ENCODE measurements at places on chromosomes 4 and X. TPM values are rescaled to one million over a fixed set of nuclear protein-coding genes. Genes with fewer than 3 reads are reported as not detected.
A peak's percentile ranks its signal among the peaks of the same experiment; 100 is the strongest.

The ADH7 gene
- total RNA-seq: not detected

The KLKB1 gene
- not detected for total RNA-seq

The STIM2 gene
- total RNA-seq: 14.3 TPM

The FANCB gene
- total RNA-seq: 2.9 TPM

DNA sequence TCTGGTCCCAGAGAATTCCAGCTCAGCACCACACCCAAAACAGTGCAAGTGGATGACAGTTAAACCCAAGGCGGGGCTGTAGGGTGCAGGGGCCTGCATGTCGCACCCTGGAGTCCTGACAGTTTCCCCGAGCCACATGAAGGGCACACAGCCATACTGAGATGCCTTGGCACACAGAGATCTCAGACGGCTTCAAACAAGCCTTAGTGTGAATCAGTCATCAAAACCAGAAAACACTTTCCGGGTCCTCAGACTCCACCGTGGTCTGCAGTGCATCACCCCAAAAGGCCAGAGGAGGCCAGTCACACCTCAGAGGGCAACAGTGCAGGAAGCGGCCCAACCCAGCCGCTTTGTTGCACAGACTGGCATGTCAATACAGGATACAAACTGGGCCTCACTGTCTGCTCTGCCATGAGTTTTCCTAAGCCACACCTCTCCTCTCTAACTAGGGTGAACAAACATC, 64.6 kb upstream of the ENPP6 start:
- H3K27ac ChIP-seq: no peak overlapping the region
- no peaks in the 10 kb centered on the region for H3K27me3 ChIP-seq
- no peaks in the 10 kb centered on the region for H3K4me1 ChIP-seq
- DNase-seq: no peak

- DNase-seq: no peak
- H3K27ac ChIP-seq: no peak overlapping the region
- peaks cover 10% of the 10 kb centered on the region for H3K4me1 ChIP-seq
- peaks cover 3% of the 10 kb centered on the region for H3K36me3 ChIP-seq
- H3K27me3 ChIP-seq: peaks cover 13% of the 10 kb centered on the region
These were observed 21.6 kb upstream of the STIM2 start for GRCh38 chr4:26839016-26839415.

- H3K4me1 ChIP-seq: peaks cover 21% of the 10 kb centered on the region
- no peak overlapping the region for H3K4me3 ChIP-seq
- no peak for DNase-seq
- no peak overlapping the region for H3K27ac ChIP-seq
- no peaks in the 10 kb centered on the region for H3K36me3 ChIP-seq
- H3K27me3 ChIP-seq: peaks cover 28% of the 10 kb centered on the region
These were observed 234.7 kb downstream of the DKK2 start for GRCh38 chr4:106801386-106801785.

DNA sequence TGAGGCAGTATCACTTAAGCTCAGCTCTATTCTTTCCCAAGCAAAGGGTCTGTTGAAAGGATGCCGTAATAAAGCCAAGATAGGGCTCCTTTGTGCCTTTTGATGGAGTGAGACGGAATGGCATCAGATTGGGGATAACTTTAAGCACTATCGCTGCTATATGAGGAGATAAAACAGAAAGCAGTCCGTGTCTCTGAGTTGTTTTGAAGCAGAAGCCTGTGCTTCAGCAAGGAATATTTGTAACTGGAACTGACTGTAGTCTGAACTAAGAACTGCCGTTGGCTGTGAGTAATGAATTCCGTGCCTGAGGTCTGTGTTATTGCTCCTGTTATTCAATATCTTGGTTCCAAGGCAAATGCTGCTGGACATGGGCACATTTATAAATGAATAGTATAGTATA, 297.4 kb downstream of the ANKRD50 start:
- H3K4me3 ChIP-seq: peak overlapping the region; percentile 36
- H3K36me3 ChIP-seq: no peaks in the 10 kb centered on the region
- DNase-seq: no peak
- peaks cover 41% of the 10 kb centered on the region for H3K4me1 ChIP-seq

GRCh38 chr4:156280686-156281085, 327.0 kb upstream of the CTSO start:
- H3K4me1 ChIP-seq: no peaks in the 10 kb centered on the region
- H3K27ac ChIP-seq: no peak overlapping the region
- no peaks in the 10 kb centered on the region for H3K27me3 ChIP-seq
- DNase-seq: no peak

GRCh38 chrX:118839334-118839958, 15.8 kb downstream of the ZCCHC12 start:
- no peaks in the 10 kb centered on the region for H3K36me3 ChIP-seq
- no peaks in the 10 kb centered on the region for H3K4me1 ChIP-seq
- peaks cover 5% of the 10 kb centered on the region for H3K27me3 ChIP-seq

DNA sequence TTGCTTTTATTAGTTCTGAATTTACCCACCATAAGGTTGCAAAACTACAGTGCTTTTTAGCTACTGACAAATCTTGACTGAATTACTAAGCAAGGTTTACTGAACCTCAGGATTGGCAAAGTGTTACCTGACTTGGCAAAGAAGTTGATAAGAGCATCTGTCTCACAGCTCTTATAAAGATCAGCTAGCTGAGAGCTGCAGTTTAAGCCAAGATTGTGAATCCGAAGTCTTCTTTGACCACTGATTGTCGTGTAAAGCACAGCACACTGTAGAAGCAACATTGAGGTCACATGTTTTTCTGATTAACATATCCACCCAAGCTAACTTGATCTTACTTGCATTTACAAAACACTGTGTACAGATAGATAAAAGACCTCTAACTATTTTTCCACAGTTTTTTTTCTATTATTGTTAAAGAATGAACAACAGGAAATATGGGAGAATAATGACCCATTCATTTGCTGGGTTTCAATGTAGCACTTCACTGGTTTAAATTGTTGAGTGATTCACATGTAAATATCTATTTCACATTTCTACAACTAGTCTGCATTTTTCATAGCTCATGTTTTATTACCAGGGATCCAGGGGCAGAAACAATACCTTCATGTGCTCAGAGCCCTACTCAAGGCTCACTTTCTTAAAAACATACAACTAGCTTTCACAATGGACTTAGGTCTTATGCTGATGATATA, 54.0 kb downstream of the METTL14 start:
- H3K27me3 ChIP-seq: no peaks in the 10 kb centered on the region
- no peak overlapping the region for H3K4me3 ChIP-seq
- H3K27ac ChIP-seq: no peak overlapping the region
- H3K4me1 ChIP-seq: peaks cover 26% of the 10 kb centered on the region
- H3K36me3 ChIP-seq: peaks cover 61% of the 10 kb centered on the region
- no peak for DNase-seq

DNA sequence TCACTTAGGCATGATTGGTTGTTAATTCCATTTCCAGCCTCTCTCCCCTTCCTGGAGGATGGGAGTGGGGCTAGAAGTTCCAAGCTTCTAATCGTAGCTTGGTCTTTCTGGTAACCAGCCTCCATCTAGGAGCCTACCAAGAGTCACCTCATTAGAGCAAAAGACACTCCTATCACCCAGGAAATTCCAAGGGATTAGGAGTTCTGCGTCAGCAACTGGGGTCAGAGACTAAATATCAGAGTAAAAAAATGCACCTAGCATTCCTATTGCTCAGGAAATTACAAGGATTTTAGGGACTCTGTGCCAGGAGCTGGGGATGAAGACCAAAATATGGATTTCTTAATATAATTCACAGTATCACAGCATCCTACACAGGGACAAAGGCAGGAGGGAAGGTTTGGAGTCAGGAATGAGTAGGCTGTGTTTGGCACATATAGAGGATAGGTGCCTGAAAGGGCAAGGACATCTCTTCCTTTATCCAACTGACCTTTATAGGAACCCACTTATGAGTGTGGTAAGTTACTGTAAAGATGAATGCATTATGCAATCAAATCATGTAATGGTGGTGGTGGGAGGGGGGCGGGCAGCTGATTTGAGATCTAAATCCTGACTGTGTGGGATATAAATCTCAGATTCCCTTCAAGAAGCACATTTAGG, 30.5 kb upstream of the LIMCH1 start:
- no peak for DNase-seq
- no peak overlapping the region for H3K4me3 ChIP-seq
- no peaks in the 10 kb centered on the region for H3K4me1 ChIP-seq
- H3K27me3 ChIP-seq: no peaks in the 10 kb centered on the region

DNA sequence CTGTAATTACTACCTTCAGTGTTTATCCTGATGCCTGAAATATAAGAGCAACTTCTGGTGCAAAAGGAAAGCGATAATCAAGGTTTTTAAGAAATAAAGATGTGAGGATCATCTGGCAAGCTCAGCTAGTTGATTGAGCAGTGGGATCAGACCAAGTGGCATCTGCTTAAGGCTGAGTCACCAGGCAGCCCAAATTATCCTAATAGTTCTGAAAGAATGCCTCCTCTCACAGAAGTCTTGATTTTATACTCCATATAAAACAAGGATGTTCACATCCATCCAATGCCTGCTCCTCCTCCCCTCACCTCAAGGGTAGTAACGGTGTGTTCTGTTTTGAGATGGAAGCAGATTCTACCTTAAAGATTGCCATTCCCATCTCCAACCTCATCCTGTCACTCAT, 134.5 kb upstream of the RASGEF1B start:
- H3K4me3 ChIP-seq: no peak overlapping the region
- H3K27me3 ChIP-seq: peaks cover 2% of the 10 kb centered on the region
- no peaks in the 10 kb centered on the region for H3K4me1 ChIP-seq
- no peak overlapping the region for H3K27ac ChIP-seq
- no peaks in the 10 kb centered on the region for H3K36me3 ChIP-seq
- no peak for DNase-seq

DNA sequence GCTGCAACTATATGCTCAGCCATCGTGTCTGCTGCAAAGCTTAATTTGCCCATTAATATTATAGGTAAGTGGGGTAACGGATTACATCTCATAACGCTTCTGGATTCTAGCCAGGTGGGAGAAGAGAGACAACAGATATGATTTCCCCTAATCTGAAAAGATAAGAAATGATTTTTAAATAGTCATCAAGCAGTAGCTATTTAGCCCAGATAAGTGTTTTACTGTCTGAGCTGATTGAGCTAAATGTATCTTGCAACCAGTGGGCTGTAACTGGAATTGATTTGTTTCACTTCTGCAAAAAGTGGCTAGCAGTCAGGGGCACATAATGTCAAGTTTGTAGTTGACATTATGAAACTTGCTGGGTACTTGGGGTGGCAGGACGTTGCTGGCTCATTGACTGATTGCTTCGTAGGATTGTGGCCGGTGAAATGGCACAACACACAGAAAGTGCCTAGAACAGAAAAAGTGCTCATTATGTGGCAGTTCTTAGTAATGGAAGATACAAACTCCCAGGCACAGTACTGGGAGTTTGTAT, 18.5 kb downstream of the LAP3 start:
- no peak overlapping the region for H3K4me3 ChIP-seq
- no peak for DNase-seq
- H3K27ac ChIP-seq: no peak overlapping the region

DNA sequence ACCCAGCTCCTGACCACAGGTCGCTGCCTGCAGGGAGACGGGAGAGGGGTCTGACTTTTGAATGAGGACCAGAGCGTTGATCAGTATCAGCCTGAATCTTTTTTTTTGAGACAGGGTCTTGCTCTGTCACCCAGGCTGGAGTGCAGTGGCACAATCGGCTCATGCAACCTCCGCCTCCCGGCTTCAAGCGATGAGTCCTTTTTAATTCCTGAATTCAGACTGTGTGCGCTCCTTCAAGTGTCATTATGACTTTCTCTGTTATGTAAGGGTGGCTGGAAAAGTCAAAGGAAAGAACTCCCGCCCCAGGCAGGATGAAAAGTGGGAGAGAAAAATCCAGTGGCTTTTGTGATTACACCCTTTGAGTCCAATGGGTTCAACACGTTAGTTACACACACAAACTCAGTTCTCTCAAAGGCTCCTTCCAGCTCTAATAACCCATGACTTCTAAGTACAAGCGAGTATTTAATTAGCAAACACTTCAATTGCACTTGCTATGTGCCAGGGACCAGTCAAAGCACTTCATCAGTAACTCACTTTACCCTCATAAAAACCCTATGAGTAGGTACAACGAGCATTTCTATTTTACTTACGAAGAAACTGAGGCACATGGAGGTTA, 44.4 kb downstream of the PDHA1 start:
- H3K4me3 ChIP-seq: no peak overlapping the region
- DNase-seq: no peak
- H3K4me1 ChIP-seq: no peaks in the 10 kb centered on the region
- H3K27me3 ChIP-seq: peaks cover 4% of the 10 kb centered on the region

GRCh38 chr4:6277139-6277802, 7.6 kb downstream of the WFS1 start:
- no peak overlapping the region for H3K4me3 ChIP-seq
- H3K27ac ChIP-seq: no peak overlapping the region
- H3K27me3 ChIP-seq: no peaks in the 10 kb centered on the region
- no peak for DNase-seq
- peaks cover 2% of the 10 kb centered on the region for H3K36me3 ChIP-seq
- peaks cover 29% of the 10 kb centered on the region for H3K4me1 ChIP-seq

DNA sequence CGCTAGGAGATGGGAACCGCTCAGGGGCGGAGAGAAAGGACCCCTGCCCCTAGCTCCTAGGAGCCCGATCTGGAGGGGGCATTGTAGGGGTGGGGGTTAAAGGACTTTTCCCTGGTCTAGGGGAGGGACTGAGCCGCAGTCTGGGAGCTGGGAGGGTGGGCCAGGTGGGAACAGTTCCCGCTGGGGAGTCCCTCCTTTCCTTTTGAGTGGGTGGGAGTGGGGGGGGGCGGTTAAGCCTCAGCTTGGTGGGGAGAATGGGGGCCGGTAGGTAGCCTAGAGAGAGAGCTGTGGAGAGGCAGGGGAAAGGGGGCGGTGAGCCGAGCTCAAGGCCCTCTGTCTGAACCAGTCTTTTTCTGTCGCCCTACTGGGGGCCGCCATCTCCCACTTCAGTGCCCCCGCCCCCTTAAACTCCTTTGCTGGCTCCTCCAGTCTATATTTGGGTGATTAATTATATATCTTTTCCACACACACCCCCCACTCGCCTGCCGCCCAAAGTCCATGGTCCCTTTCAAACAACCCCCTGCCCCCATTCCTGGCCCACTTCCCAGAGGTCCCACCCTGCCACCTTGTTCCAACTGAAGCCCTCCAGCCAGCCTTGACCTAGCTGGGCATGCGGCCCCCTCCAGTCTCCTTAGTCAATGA, 822 bp downstream of the ZNF275 start:
- H3K27ac ChIP-seq: peak overlapping the region; percentile 70
- peak; percentile 75 for DNase-seq
- peaks cover 11% of the 10 kb centered on the region for H3K4me1 ChIP-seq
- H3K27me3 ChIP-seq: no peaks in the 10 kb centered on the region
- H3K4me3 ChIP-seq: peak overlapping the region; percentile 79
- H3K36me3 ChIP-seq: peaks cover 6% of the 10 kb centered on the region

DNA sequence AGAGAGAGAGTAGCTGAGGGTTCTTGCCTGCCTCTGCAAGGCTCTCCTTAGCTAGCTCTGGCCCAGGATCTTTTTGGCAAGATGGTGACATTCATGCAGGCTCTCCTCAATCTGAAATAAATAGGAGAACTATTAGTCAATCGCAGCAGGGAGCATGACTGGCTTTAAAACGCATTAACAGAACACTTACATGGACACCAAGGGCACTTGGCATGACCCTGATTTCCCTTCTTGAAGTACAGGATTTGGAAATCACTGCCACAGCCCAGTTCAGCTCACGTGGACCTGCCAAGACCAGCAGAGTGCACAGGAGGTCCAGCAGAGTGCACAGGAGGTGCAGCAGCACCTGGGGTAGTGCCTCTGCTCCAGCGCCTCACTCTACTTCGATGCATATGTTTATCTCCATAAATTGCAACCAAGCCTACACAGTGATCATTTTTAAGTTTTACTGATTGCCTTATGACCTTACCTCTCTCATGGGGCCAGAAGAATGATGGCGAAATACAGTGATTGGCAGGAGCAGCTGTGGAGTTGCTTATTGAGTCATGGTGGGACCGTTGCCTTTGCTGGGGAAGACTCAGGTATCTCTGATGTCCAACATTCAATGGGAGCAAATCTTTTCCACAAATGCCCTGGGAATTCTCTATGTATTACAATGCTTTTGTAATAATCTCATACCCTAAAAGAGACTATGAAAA, 122.4 kb downstream of the SYNPO2 start:
- no peaks in the 10 kb centered on the region for H3K27me3 ChIP-seq
- no peak overlapping the region for H3K4me3 ChIP-seq
- DNase-seq: no peak
- no peaks in the 10 kb centered on the region for H3K36me3 ChIP-seq

Data from osteocyte (in vitro differentiated cells).